Posterior cingulate gyrus (tissue), 11 donors: ENCODE measurements at places on chromosomes 2 and 18.

- DNase-seq, result no peak
Measured at GRCh38 chr2:167954495-167954894, 292.9 kb downstream of the STK39 start.

DNA sequence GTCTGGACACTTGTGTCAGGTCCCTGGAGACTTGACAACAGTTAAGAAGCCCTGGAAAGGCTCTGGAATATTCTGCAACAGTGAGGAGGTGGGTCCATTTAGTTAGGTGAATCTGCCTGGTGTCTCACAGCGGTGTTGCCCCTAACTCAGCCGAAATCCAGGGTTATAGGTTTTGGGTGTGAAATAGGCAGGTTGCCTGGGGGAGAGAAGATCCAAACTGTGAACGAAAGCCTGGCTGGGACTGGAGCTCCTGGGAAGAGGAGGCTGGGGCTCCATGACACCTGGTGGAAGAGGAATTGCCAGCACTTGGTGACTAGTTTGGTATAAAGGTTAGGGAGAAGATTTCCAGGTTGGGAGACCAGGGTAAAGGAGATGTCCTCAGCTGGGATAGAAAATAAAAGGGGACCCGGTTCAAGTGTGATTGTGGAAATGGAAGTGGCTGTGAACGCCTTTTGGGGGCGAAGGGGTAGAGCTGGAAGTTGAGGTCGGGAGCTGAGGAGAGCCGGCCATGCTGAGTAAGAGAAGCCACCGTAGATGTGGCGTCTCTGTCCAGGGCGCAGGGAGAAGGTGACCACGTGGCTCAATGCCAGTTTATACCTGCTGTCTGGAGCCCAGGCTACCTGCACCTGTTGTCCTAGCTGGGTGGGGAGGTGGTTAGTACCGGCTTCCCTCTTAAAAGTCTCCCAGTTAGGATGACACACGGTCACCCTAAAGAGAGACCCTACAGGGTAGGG lies 3.0 kb upstream of the GAREM2 start:
- peak; percentile 42 for DNase-seq

DNA sequence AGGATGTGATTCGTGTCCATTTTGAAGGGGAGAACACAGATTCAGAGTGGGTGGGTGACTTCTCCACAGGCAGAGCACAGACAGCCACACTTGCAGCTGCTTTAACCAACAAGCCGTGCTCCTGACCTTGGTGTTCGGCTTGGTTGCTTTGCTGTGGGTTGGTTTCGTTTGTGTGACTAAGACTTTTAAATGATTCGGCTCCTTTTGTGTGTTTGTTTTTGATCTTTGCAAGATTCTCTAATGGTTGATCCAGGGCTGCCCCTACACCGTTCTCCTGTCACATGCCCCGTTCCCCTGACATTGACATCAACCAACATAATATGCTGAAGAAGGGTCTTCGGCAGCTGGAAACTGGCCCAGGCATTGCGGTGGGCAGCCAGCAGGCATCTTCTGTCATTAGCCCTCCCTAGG lies 95.9 kb upstream of the MBOAT2 start:
- DNase-seq, result no peak

DNA sequence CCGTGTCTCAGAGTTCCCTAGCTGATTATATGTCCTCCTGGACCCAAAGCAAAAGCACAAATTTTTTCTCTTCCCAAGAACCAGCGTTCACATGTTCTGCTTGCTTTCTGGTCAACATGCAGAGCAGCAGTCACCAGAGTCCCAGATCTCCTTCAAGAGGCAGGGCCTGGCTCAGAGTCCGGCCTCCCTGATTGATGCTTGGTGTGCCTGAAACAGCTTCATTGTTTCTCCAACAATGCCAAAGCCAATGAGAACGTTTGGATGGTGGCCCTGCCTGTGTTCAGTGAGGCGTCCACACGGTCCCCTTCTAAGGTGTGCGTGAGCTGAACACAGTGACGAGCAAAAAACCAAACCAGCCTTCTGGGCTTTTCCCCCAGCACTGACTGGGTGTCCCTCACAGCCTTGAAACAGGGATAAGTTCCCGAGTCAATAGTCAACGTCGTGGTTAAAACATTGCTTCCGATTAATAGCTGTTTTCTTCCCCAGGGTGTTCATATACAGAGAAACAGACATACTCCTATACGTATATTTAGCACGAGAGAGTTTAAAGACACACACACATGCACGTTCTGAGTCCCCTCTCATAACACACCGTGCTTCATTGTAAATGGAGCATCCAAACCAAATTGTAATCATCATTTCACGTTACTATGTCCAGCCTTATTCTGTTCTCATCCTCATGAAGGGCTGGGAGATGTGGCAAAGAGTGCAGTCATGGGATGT lies 19.3 kb upstream of the POU3F3 start:
- peak; percentile 86 for DNase-seq

DNA sequence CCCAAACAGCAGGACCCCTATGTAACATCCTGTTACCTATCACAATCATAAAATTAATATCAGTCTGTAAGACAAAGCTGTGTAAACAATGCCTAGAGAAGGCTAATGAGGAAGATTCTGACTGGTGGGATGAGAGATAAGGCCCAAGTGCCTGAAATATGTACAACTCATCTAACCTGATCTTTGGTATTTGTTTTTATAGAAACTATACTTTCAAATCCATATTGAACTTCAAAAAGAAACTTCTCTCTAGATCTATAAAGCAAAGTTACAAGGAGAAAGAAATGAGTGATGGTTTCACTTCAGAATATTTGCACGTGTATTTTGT lies 36.1 kb upstream of the ITGA4 start:
- no peak for DNase-seq

- peak; percentile 65 for DNase-seq
Measured at GRCh38 chr2:36356990-36357846, 1.6 kb downstream of the CRIM1 start.

GRCh38 chr2:196160101-196160500 lies 11.3 kb downstream of the STK17B start:
- no peak for DNase-seq

- DNase-seq, result no peak
Measured at GRCh38 chr2:234454433-234454832, 42.4 kb downstream of the ARL4C start.

DNA sequence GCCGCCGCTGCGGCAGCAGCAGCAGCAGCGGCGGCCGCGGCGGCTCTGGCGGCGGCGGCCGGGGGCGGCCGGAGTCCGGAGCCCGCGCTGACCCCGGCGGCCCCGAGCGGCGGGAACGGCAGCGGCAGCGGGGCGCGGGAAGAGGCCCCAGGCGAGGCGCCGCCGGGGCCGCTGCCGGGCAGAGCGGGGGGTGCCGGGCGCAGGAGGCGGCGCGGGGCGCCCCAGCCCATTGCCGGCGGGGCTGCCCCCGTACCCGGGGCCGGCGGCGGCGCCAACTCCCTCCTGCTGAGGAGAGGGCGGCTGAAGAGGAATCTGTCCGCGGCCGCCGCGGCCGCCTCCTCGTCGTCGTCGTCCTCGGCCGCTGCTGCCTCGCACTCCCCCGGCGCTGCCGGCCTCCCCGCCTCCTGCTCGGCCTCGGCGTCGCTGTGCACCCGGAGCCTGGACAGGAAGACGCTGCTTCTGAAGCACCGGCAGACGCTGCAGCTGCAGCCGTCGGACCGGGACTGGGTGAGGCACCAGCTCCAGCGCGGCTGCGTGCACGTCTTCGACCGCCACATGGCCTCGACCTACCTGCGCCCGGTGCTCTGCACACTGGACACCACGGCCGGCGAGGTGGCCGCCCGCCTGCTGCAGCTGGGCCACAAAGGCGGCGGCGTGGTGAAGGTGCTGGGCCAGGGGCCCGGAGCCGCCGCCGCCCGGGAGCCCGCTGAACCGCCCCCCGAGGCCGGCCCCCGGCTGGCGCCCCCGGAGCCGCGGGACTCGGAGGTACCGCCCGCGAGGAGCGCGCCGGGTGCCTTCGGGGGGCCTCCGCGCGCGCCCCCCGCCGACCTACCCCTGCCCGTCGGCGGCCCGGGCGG lies 646 bp downstream of the PHLPP1 start:
- peak; percentile 35 for DNase-seq

- DNase-seq, result no peak
Measured at GRCh38 chr2:109364217-109364616, 235.2 kb downstream of the SH3RF3 start.

DNA sequence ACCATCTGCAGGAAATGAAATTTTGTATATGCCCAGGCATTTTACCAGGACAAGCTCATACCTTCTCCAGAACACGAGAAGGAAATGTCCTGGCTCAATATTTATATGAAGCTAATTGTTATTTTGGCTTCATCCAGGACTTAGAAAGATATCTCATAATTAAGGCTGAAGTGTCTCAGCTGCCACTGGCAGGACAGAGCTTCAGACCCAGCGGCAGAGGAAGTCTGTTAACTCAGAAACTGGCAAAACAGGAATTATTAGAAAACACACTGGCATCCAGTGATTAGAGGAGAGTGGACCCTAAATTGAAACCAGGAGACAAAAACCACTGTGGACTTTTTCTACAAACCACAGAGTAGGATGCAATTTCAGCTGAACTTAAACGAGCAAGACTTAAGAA lies 329.7 kb downstream of the CYRIA start:
- DNase-seq, result no peak

DNA sequence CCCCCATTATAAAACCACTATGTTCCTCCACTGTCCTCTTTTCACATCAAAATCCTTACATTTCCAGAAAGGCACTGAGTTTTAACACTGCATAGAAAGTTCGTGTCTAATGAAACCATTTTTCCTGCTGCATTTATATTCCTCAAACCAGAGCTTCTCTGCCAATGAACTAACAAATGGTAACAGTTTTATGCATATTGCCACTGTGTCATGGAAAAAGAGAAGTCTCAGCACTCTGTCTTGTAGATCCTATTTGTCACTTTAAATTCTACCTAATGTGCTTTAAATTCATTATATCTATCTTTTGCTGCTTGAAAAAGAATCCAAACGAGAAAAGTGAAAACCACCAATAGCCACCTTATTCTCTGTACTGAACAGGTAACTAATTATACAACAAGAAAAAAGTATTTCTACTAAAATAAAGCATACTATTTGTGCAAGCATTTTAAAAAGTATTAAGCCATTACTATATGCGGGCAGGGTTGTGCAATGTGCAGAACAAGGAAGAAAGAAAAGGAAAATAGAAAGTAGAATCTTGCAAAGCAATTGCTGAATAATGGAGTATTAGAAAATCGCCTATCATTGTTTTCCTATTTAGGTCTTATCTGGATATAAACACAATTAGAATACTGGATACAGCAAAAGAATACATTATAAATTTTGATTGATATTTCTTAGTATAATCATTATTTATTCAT lies 328.9 kb downstream of the ZEB2 start:
- no peak for DNase-seq

DNA sequence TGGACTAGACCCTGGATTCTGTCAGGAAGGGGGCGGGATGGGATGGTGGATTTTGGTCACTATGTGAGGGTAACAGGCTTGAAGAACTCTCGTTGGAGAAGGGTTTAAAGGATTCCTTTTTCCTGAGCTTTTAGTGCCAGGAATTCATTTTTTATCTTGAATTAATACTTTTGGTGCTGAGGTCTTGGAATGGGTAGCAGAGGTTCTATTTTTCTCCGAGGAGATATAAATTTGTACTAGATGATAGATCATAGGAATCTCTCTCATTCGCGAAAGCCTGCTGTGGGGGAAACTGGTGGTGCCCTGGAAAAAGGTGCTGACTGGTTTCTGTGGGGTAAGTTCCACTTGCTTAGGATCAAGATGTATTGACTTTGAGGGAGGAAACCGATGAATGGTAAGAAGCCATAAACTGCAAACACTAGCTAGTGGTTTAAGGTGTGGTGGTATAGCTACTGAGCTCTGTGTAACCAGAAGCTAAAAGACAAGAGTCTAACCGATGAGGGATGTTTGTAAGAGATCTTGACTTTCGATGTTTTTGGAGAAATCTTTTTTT lies 706 bp downstream of the AGPS start:
- DNase-seq, result no peak

- DNase-seq, result peak; percentile 77
Measured at GRCh38 chr18:13279181-13280069, 60.9 kb downstream of the LDLRAD4 start.

- DNase-seq, result no peak
Measured at GRCh38 chr2:224034017-224034416, 5.1 kb downstream of the SERPINE2 start.

DNA sequence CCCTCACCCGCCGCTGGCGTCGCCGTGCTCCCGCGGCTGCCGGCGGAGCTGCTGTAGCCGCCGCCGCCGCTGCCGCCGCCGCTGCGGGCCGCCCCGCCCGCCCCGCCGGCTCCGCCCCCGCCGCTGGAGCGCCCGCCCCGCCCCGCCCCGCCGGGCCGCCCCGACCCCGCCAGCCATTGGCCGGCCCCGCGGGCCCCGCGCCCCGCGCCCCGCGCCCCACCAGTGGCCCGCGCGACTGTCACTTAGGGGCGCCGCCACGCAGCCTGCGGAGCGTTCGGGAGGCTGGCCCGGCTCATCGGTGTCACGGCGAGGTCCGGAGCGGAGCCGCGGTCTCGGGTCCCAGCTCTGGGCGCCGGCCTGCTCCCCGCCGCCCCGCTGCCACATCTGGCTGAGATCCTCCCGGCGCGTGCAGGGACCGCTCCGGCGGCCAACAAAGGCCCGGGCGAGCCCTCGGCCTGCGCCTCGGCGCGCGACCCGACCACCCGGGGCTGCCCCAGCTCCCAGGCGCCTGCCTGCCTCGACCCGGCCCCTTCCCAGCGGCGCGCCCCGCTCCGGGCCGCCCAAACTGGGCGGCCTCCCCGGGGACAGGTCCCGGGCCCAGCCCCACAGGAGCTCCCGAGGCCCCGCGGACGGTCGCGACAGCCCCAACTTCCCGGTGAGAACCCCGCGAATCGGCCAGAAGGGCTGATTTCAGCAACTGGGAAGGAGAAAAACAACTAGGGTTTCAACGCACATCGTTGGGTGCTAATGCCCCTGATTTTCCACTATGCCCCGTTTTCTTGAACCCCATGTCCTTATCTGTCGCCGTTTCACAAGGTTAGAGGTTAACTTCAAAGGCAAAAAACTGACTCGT lies at the start of gene MGAT4A:
MGAT4A (minus strand) TSS at position 92 of the 853 bp plus-strand sequence. CDS start 4,800 bp downstream, outside the sequence.
- peak; percentile 92 for DNase-seq

- no peak for DNase-seq
Measured at GRCh38 chr2:213087040-213087439, 64.4 kb downstream of the IKZF2 start.

- DNase-seq, result no peak
Measured at GRCh38 chr2:27096748-27097297, 10.3 kb downstream of the KHK start.

DNA sequence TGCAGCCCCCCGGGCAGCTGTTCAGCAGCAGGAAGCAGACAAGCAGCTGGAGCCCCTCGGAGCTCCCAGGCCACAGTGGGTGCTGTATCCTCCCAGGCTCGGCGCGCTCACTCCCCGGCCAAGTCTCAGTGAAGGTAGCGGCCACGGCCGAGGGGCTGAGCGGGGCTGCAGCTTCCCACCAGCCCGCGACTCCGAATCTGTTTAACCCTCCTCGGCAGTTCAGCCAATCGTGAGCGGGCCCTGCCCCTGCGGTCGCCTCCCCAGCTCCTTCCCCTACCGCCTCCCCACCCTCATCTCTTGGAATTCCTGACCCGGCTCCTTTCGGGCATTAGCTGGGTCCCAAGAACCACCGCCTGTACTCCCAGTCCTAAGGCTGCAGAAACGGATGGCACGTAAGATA lies at the start of gene RESP18:
RESP18 (minus strand) TSS at position 203 of the 400 bp plus-strand sequence.
- no peak for DNase-seq
